ENCODE measurements at places on chromosomes 1 and 21. TPM values are rescaled to one million over a fixed set of nuclear protein-coding genes. Genes with fewer than 3 reads are reported as not detected.

- DNase-seq = no peak
Measured at GRCh38 chr1:2382621-2383361, 8.6 kb downstream of the MORN1 start.

DNA sequence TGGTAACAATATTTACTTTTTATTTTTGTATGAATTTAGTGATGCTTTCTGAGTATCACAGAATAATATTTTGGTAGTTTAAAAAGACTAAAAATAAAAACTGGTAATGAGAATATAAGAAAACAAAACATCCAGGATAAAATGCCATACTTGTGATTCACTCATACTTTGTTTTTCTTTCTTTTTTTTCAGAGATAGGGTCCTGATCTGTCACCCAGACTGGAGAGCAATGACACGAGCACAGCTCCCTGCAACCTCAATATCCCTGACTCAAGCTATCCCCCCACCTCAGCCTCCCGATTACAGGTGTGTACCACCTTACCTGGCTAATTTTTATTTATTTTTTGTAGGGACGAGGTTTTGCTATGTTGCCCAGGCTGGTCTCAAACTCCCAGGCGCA lies 64.2 kb upstream of the ADAM30 start:
- no peak for DNase-seq

DNA sequence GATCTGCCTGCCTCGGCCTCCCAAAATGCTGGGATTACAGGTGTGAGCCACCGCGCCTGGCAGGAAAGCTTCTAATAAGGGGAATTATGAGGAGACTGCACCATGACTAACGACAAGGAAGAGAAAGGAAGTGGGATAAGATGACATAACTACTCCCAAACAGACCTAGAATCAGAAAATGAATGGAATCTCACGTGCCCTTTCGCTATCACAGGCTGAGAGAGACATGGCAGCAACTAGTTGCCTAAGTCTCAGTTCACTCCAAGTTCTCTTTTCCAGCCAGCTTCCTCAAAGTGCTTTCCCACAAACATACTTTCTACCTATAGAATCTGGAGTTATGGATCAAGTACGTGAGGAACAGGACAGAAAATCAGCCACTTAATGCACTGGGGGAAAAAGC lies 2.0 kb downstream of the PI4KB start:
- DNase-seq = no peak

Gene COL11A1
- total RNA-seq = 13.3 TPM

DNA sequence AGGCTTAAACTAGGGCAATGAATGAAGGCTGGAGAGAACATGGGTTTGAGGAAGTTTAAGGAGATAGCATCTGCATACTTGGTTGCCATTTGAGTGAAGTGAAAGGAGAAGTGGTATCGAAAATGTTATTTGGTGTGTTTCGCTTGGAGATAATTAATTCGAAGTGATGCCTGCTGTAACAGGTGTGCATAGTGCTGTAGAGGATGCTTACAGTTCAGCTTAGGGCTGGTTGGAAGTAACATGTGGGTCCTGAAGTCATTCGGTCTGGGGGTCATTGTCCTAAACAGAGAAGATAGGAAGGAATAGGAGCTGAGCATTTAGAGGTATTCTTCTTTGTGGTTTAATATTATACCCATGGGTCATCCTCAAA lies 301 bp upstream of the NUDT17 start:
- no peak for DNase-seq

Gene FAM167B
- total RNA-seq = not detected

- no peak for DNase-seq
Measured at GRCh38 chr1:42266253-42267135, 68.5 kb downstream of the FOXJ3 start.

- no peak for DNase-seq
Measured at GRCh38 chr1:54861070-54861761, 25.8 kb downstream of the DHCR24 start.

Gene FAM151A
- total RNA-seq = not detected

Gene SYDE2
- 8.2 TPM for total RNA-seq

DNA sequence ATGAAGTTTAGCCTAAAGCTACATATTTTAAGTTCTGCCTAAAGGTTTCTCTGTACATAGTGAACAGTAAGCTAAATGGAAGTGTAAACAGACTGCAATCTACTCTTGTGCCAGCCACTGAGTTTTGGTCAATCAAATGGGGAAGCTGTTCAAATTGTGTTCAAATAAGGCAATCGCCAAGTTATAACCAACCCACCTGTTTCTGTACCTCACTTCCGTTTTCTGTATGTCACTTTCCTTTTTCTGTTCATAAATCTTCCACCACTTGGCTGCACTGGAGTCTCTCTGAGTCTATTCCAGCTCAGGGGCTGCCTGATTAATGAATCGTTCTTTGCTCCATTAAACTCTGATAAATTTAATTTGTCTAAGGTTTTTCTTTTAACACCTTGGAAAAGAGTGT lies 10.8 kb upstream of the THEM4 start:
- no peak for DNase-seq

DNA sequence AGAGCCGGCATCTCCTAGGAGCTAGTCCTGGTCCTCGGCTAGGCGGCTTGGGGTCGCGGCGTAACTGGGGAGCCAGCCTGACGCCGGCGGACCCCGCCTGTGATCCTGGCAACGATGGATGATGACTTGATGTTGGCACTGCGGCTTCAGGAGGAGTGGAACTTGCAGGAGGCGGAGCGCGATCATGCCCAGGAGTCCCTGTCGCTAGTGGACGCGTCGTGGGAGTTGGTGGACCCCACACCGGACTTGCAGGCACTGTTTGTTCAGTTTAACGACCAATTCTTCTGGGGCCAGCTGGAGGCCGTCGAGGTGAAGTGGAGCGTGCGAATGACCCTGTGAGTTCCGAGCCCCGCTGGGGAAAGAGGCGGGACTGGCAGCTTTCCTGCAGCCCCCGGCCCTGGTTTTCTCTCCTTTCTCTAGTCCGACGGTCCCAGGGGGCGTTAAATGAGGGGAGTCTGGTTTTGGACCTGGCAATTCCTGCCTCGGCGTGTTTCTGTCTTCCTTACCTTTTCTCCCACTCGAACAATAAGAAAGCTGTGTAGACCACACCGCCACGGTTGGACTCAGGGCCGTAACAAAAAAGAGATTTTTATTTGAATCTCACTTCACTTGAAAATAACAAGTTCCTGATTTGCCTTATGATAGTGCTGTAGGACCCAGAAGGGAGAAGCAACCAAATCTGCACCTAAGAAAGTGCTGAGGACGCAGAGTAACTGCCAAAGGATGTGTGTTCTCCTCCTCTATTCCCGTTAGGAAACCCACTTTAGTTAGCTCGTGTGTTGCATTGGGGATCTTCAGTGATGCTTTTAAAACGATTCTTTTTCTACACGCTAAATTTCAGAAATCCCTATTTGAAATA lies at the start of gene SPRTN:
SPRTN (plus strand) TSS at position 24 of the 859 bp plus-strand sequence; CDS start at position 115, 91 bp downstream.
- DNase-seq = peak; percentile 83

Gene IL22RA1
- total RNA-seq = not detected

DNA sequence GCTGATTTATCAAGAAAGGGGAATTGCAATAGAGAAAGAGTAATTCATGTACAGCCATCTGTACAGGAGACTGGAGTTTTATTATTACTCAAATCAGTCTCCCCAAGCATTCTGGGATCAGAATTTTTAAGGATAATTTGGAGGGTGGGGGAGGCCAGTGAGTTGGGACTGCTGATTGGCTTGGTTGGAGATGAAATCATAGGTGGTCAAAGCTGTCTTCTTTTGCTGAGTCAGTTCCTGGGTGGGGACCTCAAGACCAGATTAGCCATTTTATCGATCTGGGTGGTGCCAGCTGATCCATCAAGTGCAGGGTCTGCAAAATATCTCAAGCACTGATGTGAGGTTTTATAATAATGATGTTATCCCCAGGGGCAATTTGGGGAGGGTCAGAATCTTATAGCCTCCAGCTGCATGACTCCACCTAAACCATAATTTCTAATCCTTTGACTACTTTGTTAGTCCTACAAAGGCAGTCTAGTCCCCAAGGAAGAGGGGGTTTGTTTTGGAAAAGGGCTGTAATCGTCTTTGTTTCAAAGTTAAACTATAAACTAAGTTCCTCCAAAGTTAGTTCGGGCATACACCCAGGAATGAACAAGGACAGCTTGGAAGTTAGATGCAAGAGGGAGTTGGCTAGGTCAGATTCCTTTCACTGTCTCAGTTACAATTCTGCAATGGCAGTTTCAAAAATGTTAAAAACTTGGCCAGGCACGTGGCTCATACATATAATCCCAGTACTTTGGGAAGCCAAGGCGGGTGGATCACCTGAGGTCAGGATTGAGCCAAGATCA lies 16.9 kb upstream of the RAB3B start:
- no peak for DNase-seq

- no peak for DNase-seq
Measured at GRCh38 chr1:177897281-177897997, 72.4 kb downstream of the SEC16B start.

Gene VWA5B1
- total RNA-seq = 0.41 TPM

DNA sequence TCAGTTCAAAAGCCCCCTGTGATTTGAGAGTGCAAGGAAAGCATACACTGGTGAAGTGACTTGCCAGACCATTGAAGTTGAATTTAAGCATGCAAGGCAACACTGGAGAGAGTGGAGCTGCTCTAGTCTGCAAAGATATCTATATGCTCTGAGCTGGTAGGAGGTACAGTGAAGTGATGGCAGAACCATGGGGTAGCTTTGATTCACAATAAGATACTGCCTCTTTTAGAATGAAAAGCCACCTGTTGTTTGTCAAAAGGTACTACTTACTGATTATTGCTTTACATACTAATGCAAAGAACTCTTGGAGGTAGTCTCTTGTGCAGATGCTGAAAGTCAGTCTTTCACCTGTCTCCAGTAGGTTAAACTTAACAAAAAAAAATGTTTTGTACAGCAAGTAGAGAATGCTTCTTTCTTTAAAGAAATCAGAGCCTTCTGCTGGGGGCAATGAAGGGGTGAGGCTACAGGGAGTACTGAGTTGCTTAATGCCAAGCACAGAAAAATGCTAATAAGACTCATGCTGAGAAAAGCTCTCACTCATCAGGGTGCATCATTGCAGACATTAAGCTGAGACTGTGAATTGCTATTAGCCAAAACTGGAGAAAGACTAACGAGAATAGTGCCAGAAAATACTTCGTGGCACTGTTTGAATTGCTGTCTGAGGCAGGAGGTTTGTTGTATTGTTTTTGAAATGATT lies 1150.5 kb upstream of the TMPRSS15 start:
- DNase-seq = no peak

Gene OR2T33
- not detected for total RNA-seq

GRCh38 chr1:193083365-193084088 lies 21.7 kb downstream of the GLRX2 start:
- DNase-seq = no peak

DNA sequence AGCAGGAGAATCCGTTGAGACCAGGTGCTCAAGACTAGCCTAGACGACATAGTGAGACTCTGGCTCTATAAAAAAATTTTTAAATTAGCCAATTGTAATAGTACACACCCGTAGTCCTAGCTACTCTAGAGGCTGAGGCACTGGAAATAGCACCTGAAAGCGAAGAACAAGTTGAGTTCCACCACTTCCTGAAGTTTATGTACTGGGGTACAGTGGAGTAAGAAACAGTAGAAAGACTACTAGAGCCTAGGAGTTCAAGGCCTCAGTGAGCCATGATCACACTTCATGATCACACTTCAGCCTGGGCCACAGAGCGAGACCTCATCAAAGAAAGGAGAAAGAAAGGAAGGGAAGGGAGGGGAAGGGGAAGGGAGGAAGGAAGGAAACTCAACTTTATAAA lies 19.8 kb downstream of the RSBN1 start:
- no peak for DNase-seq

DNA sequence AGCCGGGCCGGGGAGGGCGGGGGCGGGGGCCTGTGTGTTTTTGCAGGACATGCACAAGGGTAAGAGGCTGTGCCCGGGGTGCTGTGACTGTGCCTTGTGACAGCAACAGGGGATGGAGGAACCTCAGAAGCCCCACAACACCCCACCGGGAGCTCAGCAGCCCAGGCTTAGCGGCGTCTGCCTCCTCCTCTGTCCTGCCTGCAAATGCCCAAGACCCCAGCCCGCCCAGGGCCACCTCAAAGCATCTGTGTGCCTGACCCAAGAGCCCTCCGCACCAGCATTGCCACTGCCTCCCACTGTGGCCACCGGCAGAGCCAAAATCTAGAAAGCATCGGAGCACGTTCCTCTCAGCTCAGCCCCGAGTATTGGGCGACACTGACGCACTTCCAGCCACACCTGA lies 2.7 kb upstream of the ACTRT2 start:
- no peak for DNase-seq

DNA sequence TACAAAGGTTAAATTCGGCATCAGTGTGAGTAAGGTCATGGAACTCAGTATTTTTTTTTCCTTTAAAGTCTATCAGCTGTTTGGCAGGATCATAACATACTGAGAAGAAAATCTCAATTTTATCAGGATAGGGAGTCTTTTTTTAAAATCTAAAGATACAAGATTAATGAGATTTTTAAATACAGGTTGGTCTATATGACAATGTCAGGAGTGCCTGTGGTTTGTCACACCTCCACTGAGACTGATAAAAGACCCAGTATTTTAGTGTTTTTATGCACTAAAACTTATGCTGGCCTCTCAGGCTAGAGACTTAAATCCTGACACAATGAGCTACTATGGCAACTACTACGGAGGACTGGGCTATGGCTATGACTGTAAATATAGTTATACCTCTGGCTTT lies at the start of gene KRTAP20-3:
KRTAP20-3 (plus strand) TSS at position 301 of the 400 bp plus-strand sequence.
- no peak for DNase-seq

Gene CTBS
- 7.7 TPM for total RNA-seq

GRCh38 chr1:155127967-155128754 lies 485 bp downstream of the EFNA1 start:
- DNase-seq = no peak

Gene GRIK3
- 27.6 TPM for total RNA-seq

DNA sequence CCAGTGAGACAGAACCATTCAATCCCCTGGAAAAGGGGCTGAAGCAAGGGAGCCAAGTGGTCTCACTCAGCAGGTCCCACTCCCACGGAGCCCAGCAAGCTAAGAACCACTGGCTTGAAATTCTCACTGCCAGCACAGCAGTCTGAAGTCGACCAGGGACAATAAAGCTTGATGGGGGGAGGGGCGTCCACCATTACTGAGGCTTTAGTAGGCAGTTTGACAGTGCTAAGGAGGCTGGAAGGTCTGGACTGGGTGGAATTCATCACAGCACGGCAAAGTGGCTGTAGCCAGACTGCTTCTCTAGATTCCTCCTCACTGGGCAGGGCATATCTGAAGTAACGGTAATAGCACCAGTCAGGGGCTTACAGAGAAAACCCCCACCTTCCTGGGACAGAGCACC lies 105.4 kb upstream of the GORAB start:
- DNase-seq = no peak

GRCh38 chr1:215819114-215819513 lies 252.0 kb downstream of the KCTD3 start:
- DNase-seq = no peak

Gene ZSCAN20
- 9.7 TPM for total RNA-seq

Gene SPRR2E
- total RNA-seq = not detected

Gene AIM2
- total RNA-seq = 0.69 TPM

- DNase-seq = no peak
Measured at GRCh38 chr1:242784807-242785206, 260.3 kb upstream of the PLD5 start.

GRCh38 chr1:34050709-34051485 lies 114.1 kb downstream of the CSMD2 start:
- DNase-seq = no peak

Gene CACNA1S
- 1.1 TPM for total RNA-seq

Data from dorsolateral prefrontal cortex (tissue), 122 donors.